ENCODE measurements at places on chromosomes 4 and X.

DNA sequence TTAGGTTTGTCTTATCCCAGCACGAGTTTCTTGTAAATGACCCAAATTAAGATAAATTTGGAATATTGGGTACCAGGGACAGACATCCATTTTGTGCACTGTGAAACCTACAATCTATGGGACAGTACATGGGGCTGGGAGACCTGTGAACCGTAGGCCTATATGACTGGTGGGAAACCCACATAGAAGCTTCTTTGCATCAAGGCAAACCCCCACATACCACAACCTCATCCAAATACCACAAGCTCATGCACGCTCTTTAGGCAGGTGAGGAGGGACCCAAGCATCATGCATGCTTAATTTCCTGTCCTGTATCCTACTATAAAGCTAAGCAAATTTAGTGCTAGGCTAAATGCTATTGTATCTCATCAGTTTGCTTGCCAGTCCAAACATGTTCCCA is 47.8 kb downstream of the NIPAL1 start:
- DNase-seq, result no peak

DNA sequence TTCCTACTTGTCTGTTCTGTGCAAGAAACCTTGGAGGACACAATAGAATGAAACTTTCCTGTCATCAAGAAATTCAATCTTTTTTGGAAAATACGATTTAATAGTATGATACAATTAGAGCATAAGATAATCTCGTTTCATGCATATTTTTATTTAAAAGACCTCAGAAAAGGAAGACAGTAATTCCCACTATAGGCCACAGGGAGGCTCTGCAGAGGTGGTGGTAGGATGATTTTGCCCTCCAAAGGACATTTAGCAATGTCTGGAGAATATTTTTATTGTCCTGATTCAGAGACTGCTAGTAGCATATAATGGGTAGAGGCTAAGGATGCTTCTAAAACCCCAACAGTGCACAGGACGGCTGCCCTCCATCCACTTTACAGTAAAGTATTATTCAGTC is 68.7 kb downstream of the PAK3 start:
- no peak for DNase-seq

- DNase-seq, result no peak
These were observed 51.3 kb downstream of the DTHD1 start for GRCh38 chr4:36332782-36333131.

- no peak for DNase-seq
These were observed 11.7 kb downstream of the MSN start for GRCh38 chrX:65679071-65679540.

GRCh38 chrX:101617211-101618191 is at the start of gene ARMCX6:
ARMCX6 (minus strand) TSS chrX:101618000; CDS start chrX:101616620, 1,380 bp downstream.
- DNase-seq, result peak; percentile 50

DNA sequence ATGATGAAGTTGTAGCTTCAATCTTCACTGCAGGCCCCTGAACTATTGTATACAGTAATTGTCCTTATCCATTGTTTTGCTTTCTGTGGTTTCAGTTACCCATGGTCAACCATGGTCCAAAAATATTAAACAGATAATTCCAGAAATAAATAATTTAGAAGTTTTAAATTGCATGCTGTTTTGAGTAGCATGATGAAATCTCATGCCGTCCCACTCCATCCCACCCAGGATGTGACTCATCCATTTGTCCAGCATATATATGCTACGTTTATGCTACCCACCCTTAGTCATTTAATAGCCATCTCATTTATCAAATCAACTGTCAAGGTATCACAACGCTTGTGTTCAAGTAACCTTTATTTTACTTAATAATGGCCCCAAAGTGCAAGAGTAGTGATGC is 34.5 kb downstream of the IQCM start:
- no peak for DNase-seq

- DNase-seq, result no peak
These were observed 129.0 kb downstream of the SH2D1A start for GRCh38 chrX:124475358-124475757.

GRCh38 chr4:124973716-124974115 is 261.2 kb upstream of the ANKRD50 start:
- no peak for DNase-seq

DNA sequence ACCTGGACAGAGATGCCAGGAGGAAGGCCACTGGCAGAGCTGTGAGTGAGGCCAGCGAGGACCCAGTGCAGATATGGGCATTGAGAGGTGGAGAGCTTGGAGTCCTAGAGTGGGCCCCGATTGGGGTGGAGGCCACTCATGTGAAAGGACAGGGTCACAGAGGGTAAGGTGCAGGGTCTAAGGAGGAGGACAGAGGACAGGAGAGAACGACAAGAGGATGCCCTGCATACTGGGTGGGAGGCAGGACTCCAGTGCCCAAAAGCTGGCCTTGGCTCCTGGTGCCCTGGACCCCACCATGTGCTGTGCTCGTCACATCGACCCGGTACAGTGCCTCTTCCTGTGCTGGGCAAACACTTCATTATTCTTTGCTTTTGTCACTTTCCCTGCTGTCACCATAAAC is 66.7 kb downstream of the NAT8L start:
- no peak for DNase-seq

DNA sequence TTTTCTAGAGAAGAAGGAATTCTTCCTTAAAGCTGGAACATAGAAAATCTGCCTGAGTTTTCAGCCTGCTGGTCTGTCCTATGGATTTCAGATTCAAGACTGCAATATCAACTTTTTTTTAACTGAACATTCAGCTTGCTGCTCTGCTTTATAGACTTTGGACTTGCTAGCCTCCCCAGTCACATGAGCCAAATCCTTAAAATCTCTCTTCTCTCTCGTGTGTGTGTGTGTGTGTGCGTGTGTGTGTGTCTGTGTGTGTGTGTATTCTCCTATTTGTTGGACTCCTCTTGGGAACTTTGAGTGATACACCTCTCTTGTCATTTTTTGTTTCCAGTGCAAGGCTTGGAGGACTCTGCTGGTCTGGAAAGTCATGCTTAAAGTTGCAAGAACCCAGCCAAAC is 6.8 kb upstream of the TBC1D19 start:
- no peak for DNase-seq

- DNase-seq, result no peak
These were observed 64.9 kb downstream of the ANKRD17 start for GRCh38 chr4:73193659-73194058.

DNA sequence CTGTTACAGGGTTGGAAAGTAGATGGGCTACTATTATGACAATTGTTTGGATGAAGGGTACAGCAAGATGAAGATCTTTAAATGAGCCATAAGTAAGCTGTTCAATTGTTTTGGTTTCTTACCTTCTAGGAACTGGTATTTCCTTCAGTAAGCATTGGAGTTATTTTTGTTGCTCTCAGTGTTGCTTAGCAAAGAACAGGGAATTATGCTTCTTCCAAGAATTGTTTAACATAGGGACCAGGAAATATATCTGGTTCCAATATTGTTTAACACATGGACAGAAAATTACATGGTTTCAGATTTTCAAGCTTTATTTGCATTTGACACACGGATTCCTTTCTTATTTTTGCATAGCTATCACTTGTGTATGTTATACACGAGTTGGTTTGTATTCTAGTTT is 1999.0 kb downstream of the ARAP2 start:
- DNase-seq, result no peak

DNA sequence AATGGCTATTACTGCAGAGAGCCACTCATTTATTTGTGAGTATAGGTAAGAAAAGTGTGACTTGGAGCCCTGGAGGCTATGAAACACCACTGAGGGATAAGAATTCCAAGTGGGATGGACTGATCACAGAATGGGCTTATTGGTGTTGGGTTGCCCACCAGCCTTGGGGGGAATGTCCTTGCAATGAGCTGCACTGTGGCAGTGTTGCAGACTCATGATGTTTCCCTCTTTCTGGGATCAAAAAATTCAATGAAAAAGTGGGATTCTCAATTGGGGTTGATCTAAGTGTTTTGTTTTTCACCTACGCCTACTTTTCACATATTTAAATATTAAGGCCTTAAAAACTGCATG is 1024.5 kb upstream of the PCDH10 start:
- no peak for DNase-seq

DNA sequence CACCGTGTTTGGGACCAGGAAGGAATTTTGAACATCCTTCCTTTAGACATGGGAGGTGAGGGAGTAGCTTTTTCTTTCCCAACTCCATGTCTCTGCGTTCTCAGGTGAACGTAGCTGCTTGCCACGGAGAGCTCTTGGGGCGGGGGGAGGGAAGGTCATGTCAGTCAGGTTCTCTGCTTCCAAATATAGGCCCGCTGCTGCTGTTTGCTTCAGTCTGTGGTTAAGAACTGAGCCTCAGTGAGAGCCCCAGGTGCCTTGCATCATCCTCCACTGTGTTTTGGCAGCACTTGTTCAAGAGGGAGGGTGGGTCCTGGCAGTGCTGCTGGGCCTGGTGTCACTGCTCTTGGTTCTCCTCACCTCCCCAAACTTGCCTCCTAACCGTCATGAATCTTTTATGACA is 46.5 kb downstream of the HADH start:
- DNase-seq, result no peak

DNA sequence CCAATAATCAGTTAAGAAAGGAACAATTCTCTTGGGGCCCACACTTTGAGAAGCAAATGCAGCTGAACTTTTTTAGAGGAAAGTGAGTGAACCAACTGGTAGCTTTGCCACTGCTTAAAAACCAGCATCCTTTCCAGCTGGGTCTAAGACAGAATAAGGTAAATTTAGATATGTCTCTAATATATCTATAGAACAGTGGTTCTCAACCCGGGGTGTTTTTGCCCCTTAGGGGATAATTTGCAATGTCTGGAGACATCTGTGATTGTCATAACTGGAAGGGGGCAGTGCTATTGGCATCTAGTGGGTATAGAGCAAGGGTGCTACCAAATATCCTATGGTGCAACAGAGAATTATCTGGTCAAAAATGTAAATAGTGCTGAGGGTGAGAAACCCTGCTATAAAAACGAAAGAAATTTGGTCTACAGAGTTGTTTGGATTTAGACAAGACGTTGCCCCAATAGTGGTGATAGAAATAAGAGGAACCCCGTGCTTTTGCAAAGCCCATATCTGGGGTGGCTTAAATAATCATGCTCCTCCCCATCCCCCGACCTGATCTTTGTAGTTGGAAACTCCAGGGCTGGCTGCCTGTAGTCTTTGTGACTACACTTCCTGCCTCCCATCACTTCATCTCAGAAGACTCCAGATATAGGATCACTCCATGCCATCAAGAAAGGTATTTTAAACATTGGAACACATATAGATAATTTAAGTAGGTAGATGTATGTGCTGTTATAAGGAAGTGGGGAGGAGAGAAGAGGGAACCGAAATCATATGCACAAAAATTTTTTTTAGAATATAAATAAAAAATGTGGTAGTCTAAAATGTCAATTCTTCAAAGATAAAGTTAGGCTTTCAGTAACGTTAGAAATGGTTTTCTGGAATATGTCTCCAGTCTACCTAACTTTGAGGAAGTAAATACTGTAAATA is at the start of gene TLR7:
TSS of gene TLR7 (plus strand) at position 622 of the 927 bp plus-strand sequence. CDS start 507 bp downstream, outside the sequence.
- DNase-seq, result no peak

GRCh38 chrX:9578083-9578779 is 113.4 kb downstream of the TBL1X start:
- no peak for DNase-seq

- DNase-seq, result no peak
These were observed 1.6 kb downstream of the MAPK10 start for GRCh38 chr4:86358257-86358656.

- no peak for DNase-seq
These were observed 9.2 kb upstream of the ATP6AP2 start for GRCh38 chrX:40571600-40571999.

GRCh38 chr4:183430317-183430993 is 14.0 kb upstream of the CDKN2AIP start:
- DNase-seq, result no peak

DNA sequence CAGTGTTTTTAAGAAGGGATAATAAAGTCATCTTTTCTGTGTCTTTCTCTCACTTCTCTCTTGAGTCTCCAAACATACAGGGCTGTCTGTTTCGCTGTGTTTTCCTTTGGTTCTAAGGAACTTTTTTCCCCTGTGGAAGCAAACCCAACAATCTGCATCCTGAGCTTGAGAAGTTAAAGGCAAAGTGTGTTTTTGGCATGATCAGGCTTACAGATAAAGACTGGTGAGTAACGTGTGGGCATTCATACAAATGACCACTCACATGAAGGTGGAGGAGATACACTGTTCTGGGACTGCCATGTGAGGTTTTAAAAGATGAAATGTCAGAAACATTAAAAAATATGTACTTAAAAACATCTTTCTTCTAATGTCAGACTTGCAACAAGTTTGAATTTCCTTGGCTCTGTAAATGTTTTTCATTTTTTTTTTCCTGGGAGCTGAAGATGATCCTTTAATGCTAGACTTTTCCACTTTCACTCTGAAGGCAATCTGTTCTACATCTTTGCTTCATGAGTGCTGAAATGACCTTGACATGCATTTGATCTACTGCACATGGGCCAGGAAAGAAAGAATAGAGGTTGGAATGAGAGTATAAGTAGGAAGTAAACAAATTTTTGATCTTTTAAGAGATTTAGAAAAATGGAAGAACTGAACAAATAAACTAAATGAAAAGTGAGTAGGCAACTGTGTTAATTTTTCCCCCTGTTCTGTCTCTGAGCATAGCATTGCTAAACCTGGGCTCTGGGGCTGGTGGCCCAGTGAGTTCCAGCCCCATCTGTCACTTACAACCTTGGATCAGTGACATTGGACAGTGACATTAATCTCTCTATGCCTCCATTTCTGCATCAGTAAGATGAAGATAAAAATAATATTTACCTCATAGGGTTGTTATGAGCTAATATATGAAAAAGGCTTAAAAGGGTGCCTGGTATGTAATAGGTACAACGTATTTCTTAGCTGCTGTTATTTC is 151.1 kb upstream of the TBC1D9 start:
- DNase-seq, result no peak

- no peak for DNase-seq
These were observed 170.1 kb downstream of the AFAP1 start for GRCh38 chr4:7769396-7770223.

- DNase-seq, result no peak
These were observed 62.4 kb upstream of the UGT2B15 start for GRCh38 chr4:68732653-68733466.

GRCh38 chr4:112735474-112735951 is 98.6 kb downstream of the LARP7 start:
- no peak for DNase-seq

DNA sequence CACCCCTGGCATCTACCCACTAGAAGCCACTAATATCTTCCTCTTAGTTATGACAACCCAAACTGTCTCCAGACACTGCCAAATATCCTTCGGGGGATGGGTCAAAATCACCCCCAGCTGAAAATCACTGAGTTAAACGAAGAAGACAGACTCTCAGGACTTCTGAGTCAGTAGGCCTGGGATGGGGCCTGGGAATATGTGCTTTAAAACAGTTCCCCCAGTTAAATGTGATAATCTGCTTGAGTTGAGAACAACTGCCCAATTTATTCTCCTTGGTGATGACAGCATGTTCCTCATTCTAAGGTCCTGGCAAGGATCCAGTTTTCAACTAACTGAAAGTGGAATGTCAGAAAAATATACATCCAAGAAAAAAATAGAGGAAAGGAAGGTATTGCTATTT is 52.4 kb downstream of the CBLL2 start:
- DNase-seq, result no peak
